Activated CD8-positive, alpha-beta memory T cell treated with anti-CD3 and anti-CD28 coated beads for 1 hour (primary cell): ENCODE measurements at places on chromosomes 3 and 15.

- no peak for DNase-seq
Measured at GRCh38 chr3:487614-488013, 291.1 kb downstream of the CHL1 start.

GRCh38 chr3:97636465-97636864 lies 128.1 kb upstream of the ARL6 start:
- DNase-seq: no peak

DNA sequence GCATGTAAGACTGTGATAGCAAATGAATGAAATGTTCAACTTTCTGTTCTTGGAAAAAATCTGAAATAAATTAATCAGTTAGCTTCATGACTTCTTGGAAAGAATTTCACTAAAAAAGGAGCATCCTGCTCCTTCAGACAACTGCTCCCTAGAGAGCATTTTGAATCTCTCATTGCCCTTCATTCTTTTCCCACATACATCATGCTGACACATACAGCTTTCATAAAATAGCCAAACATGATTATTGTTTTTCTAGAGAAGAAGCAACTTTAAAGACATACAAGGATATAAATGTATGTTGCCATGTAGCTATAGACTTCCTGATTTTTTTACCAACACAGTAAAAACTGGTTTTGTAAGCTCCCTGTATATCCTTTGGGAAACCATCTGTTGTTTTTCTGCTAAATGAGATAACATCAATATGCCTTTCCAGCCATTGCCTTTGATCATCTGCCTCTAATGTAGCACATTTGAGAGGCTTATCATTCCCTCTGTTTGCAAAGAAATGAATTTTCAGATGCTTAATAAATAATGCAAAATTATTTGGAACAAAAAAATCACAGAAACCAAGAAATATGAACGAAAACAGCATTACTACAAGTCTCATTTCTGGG lies 248.2 kb upstream of the GPR149 start:
- no peak for DNase-seq

DNA sequence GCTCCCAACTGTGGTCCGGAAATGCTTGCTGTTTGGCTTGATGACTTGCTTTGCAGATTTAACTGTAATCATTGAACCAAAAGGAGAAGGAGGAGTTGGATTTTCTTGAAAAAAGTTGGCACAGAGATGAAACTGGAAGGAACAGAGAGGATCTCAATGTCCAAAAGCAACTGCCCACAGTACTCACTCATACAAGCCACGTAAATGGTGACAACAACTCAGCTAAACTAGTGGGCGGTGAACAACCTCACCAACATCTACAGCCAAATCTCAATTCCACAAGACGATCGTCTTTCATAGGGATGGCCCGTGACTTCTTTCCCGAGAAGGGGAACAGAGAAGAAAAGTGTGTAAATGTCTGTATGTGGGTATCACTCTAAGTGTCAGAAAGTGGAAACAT lies 48.1 kb downstream of the MYO5C start:
- no peak for DNase-seq

DNA sequence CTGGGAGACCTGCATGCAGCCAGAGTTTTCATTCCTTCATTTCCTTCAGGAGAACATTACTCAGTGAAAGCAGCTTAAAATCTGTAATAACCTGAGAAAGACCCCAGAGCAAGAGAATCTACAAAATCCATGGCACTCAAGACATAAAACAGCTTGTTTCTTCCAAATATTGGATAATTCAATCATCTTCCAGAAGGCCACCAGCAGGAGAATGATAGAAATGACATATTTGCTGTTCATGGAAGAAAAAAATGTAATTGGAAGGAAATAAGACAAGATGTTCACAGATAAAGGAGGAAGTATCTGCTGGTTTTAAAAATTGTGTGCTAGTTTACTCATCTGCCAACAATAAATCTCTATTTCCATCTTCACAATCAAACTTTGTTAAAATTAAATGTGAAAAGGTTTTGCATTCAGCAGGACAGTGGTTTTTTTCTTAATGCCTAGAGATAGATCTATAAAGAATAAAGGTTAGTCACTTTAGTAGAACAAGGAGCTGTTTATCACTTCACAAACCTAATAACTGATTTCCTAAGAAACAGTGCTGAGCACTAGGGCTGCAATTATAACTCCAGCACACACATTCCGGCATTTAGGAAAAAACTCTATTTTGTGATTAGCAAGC lies 530.8 kb downstream of the NSUN3 start:
- DNase-seq: no peak

GRCh38 chr15:84819291-84819768 lies 2.2 kb downstream of the ALPK3 start:
- DNase-seq: no peak

DNA sequence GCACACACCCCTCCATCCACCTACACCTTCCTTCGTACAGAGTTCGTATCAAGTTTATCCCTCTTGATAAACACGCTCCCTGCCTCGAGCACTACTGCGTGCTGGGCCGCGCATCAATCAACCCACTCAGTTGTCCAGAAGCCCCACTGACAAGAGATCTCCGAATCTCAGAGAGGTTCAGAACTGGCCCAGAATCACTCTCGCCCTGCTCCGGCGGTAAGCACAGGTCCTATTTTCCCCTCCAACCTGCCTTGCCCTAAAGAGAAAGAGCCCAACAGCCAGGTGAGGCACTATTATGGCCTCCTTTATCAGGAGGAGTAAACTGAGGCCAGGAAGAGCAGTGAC lies 494 bp upstream of the NISCH start:
- no peak for DNase-seq

GRCh38 chr3:168860592-168860991 lies 764.9 kb upstream of the GOLIM4 start:
- no peak for DNase-seq

DNA sequence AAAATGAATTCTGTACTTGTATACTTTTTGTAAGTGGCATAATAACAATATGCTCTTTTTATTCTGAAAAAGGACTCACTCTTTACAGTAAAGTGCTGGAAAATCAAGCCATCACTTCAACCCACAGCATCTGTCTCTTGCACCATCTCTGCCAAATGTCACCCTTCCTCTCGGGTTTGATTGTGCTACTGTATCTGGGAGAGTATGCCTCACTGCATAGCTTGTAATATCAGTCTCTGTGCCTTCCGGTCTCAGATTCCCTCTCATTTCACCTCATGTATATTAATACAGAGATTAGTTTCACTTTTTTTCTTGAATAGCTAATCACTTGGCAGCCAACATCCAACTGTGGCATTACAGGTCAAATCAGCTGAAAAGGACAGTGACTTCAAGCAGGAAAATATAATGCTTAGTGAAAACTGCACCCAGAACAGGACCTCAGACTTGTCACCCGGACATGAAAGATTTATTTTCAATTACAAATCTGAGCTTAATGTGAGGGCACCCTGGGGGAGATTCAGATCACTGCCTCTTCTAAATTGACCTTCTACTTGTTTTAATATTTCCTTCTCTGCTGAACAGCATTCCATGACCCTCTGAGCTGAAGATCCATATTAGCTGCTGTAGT lies 605.8 kb upstream of the NAALADL2 start:
- DNase-seq: no peak

- DNase-seq: no peak
Measured at GRCh38 chr15:83733206-83733605, 79.3 kb downstream of the ADAMTSL3 start.

DNA sequence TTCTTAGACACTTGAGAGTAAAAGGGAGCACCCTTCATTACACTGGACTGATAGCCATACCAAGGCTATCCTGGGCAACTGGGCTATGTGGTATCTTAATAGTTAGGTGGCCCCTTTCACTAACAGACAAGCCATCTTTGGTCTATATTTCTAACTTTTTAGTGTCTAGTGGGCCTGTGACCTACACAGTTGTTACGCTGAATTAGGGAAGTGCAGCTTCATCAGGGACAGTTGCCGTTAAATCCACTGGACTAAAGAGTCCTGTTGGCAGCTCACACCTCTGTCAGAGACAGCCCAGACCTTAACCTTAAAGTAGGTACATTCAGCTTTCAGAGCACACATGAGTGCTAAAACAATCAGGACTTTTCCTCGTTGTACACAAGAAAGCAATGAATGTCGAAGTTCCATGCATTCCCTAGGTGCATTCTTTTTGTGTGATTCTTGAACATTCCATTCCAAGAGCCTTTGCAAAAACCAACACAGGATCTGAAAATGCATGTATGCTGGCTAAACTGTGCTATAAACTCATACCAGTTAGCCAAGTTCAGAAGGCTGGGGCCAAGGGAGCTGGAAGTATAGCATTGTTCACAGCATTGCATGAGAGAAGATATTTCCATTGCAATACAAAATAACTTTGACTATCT lies 230.2 kb upstream of the EIF1B start:
- DNase-seq: no peak

GRCh38 chr3:113269661-113270060 lies 58.3 kb downstream of the BOC start:
- DNase-seq: no peak
